Stimulated activated CD8-positive, alpha-beta memory T cell treated with anti-CD3 and anti-CD28 coated beads, Interleukin-7, amount 100 ng/mL, for 4 hours (primary cell): ENCODE measurements at places on chromosomes 2 and 18.

DNA sequence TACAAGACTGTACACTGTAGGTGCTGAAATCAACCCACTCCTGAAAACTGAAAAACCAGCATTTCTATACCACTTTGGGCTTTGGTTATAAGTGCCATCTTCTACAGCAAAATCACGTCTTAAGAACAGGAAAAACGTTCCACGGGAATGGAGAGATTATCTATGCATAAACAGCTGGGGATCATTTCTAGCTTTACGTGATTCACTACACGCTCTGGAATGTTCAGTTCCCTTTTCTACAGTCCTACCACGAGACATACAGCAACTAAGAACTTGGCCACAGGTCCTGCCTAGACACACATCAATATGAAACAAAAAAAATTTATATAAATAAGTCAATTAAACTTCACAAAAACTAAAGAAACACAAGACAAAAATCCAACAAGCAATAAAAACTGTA is 3.6 kb downstream of the CXCR4 start:
- no peak for DNase-seq

DNA sequence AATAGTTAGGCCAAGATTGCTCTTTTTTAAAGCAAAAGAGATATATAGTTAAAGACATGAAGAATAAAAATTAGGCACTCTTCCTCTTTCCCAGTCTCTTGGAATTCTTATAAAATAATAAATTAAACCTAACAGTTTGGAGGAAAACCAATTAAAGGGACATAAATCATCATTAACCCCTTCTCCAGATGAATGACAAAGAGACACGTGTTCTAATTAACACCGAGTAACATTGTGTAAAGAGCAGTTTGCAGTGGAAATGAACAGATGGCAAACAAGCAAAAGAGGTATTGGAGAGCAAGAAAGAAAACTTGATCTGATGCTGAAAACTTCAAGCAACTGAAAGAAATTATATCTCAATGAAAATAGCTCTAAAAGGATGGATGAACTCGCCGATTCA is 48.4 kb downstream of the BCL2 start:
- DNase-seq: no peak

DNA sequence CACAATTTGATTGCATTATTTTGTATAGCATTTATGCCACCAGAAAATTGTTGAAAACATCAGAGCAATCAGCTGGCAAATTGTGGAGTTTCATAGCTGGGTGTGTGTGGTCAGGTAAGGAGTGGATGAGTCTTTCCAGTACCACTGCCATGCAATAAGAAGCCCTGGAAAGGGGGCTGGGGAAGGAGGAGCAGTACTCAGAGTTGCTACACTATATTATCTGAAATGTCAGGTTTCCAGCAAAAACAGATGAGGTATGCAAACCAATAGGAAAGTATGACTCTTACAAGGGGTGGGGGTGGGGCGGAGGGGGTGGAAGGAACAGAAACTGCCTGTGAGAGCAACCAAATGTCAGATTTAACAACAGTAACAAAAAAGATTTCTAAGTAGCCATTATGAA is 112.2 kb downstream of the SOS1 start:
- no peak for DNase-seq

DNA sequence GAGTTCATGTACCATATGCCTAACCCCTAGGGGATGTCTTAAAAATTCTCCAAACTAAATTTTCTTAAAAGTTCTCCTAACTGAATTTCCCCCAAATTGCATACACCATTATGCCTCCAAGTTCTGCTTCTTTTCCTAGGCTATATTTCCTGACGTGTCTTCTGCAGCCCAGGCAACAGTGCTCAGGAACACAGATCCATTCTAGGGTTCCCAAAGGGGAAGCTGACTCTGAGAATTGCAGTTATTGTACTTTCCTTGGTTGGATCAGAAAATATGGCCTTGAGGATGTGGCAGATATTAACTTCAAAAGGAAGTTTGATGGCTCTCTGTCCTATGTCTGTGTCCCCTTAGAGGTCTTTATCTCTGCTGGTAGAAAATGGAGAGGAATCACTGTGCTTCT is 124.3 kb downstream of the TMEM17 start:
- DNase-seq: no peak

DNA sequence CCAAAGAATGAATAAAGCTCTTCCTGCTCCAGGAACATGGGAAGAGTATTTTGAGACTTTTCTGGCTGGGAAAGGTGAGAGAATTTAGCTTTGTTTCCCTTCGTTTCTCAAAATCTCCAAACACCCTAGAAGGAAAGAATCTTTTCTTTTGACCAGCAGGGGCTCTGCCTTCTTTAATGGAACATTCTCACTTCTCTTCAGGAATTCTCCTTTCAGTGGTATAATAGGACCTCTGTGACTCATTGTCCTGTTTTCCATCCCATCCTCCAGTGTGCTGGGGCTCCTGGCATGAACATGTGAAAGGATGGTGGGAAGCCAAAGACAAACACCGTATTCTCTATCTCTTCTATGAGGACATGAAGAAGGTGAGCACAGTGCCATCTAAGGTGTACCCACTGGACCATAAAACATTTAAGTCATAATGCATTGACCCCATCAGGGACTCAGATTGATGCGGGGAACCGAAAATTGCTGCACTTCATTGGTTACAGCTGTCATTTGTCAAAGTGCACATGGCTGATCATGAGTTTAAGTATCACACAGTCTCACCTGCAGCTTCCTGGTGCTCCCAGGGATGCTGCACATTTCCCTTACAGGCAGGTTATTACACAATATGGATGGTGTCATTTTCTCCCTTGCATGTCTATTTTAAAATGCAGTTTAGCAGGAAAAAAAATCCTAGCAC is 5.5 kb downstream of the SULT1C4 start:
- DNase-seq: no peak

- no peak for DNase-seq
These were observed 107.5 kb downstream of the GULP1 start for GRCh38 chr2:188399159-188399558.

DNA sequence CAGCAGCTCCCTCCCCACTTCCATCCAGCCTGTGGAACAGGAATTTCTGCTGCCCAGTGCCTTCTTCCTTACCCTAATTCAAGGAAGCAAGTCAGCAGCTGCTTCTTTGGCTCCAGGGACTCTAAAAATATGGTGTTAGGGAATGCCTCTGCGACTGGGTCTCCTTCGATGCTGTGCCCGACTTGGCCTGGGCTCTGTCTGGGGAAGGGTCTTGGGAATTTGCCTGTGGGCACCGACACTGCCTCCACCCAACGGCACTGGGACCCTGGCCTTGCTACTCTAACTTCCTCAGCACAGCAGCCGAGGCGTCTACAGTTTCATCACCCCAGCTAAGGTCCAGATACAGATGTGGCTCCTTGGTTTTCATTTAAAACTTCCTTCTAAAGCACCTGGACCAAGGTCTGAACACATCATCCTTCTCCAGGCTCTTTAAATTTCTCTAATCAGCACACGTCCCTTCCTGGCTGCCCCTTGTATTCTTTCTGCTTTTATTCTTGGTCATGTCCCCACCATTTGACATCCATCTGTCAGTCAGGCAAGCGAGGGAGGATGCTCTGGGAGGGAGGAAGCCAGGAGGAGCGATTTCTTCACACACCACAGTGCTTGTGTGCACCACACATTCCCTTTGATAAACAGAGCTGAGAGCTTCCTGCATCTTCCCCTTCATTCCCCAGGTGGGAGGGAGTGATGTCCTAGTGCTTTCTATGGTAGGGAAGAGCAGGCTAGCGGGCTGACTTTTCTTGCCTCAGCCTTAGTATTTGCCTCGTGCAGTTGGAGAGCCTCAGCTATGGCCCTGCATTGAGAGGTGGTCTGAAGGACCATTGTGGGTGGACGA is 6.8 kb downstream of the LBH start:
- no peak for DNase-seq

GRCh38 chr2:105773568-105773967 is 28.9 kb downstream of the NCK2 start:
- DNase-seq: no peak

DNA sequence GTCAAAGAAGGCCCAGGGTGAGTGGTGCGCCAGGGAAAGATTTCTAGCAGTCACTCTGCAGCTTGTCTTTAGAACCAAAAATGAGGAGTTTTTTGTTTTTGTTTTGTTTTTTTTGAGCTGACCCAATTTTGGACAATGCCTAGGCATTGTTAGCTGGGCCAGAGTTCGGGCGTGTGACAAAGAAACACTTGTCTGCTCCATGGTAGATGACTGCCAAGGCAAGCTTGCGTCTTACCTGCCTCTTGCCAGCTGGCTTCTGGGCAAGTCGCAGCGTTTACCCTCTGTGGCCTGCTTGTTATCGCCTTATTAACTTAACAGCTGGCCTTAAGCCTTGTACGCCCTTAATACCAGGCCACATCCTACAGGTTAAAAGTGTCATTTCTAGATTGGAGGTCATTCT is 114.3 kb downstream of the GALNT1 start:
- DNase-seq: no peak

DNA sequence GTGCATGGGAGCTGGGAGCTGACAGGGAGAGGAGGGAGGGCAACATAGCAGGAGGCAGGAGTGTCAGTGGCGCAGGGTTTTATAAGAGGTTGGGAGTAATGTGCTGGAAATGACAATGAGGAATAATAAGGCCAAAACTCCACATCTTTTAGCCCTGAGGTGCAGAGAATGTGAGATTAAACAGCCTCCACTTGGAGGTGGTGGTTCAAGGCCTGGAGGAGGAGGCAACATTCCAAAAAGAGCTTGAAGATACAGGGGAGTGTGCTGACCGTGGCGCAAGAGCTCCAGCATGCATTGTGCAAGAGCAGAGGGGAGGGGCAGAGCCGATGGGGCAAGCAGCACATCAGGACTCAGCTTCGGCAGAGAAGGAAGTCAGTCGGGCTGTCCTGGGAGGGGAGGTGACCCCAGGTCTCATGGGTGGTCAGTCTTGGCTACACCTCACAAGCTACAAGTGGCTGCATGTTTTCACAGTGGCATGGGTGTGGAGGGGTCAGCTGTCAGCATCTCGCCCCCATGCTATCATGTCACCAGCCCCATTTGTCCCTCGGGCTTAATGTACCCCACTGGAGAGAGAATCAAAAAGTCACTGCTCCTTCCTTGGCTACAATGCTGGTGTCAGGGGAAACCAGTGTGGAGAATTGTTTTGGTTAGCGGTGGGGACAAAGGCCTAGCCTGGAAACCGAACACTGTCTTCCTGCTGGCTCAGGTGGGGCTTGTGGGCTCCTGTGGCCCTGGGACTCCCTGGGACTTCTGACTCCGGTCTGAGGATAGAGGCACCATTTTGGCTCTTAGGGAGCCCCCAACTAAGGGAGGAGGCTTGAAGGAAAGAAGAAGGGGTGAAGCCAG is 208.0 kb downstream of the ZFP36L2 start:
- DNase-seq: no peak

- no peak for DNase-seq
These were observed 1405.8 kb downstream of the DPP10 start for GRCh38 chr2:115848192-115848591.

- peak; percentile 42 for DNase-seq
These were observed 13.0 kb downstream of the AQP12A start for GRCh38 chr2:240704651-240705050.

GRCh38 chr18:2032036-2032435 is 539.3 kb downstream of the METTL4 start:
- DNase-seq: no peak

GRCh38 chr2:127092306-127092705 is 14.6 kb downstream of the BIN1 start:
- DNase-seq: no peak

GRCh38 chr2:220786216-220786615 is 785.9 kb downstream of the EPHA4 start:
- no peak for DNase-seq

DNA sequence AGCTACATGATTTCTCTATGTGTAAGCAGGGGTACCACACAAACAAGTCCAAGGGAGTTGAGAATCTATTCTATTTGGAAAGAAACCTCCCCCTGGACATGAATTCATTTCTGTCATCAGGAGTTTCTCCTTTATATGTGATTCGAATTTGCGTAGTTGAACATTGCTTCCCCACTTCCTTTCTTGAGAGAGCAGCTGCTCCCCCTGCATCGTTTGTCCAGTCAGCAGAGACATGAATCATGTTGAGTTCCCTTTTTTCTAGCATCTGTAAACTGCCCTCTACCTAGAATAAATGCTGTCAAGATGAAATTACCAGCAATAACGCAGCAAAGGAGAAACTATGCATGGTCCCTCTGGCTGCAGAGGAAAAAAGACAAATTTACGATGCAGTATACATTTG is 73.8 kb downstream of the KIF5C start:
- DNase-seq: no peak

- no peak for DNase-seq
These were observed 75.8 kb downstream of the DGKD start for GRCh38 chr2:233430081-233430480.

- DNase-seq: no peak
These were observed 23.3 kb upstream of the APOB start for GRCh38 chr2:21067125-21067524.

DNA sequence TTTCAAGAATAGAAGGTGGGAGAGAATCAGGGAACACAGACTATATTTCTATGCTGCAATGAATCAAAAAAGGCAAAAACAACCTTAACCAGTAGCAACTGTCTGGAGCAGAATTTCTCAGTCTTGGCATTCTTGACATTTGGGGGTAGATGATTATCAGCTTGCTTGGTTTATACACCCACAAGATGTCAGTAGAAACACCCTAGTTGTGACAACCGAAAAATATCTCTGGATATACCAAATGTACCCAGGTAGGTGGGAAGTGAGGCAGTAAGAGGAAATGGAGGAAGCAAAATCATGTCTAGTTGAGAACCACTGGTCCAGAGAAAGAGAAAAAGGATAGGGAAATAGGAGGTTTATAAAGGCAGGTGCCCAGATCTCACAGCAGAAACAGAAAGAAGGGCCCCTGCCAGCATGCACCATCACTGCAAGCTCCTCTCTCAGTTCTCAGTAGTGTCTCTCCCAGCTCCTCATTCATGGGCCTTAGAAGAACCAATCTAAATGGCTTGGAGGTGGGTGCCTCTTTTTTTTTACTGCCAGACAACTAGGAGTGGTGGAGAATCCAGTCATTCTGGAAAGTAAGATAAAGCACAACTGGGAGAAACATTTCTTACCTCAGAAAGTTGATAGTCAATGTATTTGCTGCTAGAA is 50.4 kb downstream of the MBD2 start:
- no peak for DNase-seq

GRCh38 chr2:178076130-178076529 is 3.6 kb upstream of the PDE11A start:
- DNase-seq: no peak

GRCh38 chr2:111691164-111691875 is 192.7 kb downstream of the ANAPC1 start:
- no peak for DNase-seq
